Left lung (tissue), 14 donors: ENCODE measurements at places on chromosomes 1 and 21. TPM values are rescaled to one million over a fixed set of nuclear protein-coding genes. Genes with fewer than 3 reads are reported as not detected.

- DNase-seq: no peak
Observed at GRCh38 chr1:145708063-145708462, 895 bp upstream of the PDZK1 start.

GRCh38 chr21:16279731-16280581 lies 550.2 kb downstream of the USP25 start:
- no peak for DNase-seq

DNA sequence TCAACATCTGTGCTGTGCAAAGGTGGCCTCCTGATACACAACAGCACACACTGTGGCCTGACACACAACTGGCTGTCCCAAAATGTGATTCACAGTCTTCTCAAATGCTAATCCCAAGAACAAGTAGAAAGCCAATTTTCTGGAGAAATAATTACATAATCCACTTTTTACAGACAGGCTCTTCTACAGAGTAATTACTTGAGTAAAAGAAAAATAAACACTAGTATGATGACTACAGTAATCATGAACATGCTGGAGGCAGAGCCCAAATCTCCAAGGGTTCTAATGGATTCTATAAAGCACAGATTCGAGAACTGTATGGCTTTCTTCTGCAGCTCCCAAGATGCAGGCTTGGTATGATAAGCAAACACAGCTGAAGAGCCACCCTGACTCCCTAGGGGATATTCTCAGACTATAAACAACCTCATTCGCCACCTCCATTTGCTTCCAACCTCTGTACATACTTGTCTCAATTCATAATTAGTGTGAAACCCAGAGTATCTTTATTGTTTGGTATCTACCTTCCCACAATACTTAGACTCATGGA lies 81.9 kb downstream of the SIPA1L2 start:
- DNase-seq: no peak

GRCh38 chr21:37059181-37059580 lies 13.7 kb downstream of the PIGP start:
- no peak for DNase-seq

DNA sequence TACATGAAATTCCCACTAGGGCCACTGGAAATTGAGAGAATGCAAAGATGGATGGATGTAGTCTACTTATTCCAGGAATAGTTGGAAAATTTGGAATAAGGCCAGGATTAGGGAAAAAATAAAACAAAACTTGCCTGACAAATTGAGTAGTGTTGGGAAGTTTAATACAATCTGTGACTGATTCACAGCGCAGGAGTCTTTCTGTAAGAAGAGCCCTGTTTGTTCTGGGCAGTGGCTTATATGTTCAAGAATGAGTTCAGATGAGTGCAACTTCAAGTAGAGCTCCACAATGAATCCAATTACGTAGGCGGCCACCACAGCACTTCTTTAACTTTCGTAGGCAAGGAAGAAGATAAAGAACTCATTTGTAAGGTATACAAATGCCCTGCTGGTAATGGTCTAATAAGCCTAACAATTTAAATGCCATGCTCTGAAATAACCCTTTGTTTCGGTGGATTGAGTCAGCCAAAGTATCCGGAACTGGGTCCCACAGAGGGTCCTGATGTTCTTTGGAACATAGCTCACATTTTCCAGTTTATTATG lies 47.1 kb upstream of the KCNE1 start:
- DNase-seq: no peak

DNA sequence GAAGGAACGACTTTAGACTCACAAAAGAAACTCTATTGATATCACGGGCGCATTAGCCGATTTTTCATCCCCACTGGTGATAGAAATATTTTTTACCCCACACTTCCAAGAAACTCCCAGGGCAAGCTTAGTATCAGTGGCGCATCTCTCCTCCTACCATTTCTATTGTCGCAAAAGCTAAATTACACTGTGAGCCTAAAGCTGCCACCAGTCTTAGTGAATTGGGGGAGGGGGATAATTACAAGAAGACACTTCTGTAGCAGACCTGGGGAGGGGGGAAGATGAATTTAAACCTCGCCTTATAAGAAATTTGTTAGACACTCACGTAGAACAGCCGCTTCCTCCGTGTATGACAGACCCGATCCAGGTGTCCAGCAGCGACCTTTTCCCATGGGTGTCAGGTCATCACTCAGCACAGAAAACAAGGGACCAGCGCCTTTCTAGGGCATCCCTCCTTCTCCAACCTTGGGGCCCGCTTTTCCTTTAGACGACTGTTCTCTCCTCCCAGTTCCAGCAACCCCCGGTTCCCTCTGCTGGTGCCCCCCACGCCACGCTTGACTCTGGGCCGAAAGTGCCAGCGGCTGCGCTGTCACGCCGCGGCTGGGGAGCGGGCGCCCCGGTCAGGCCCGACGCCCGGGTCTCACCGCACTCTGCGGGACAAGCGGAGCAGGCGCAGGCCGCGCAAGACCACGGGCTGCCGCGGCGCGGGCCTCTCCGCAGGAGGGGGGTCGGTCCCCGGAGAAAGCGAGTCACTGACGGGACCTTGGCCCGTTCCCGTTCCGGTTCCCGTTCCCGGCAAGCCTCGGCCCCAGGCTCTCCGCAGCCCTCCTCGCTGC lies 821 bp downstream of the PHC2 start:
- peak; percentile 87 for DNase-seq

- no peak for DNase-seq
Observed at GRCh38 chr21:16741141-16741665, 771.6 kb upstream of the CXADR start.

- no peak for DNase-seq
Observed at GRCh38 chr1:35863881-35864625, 19.0 kb upstream of the AGO1 start.

DNA sequence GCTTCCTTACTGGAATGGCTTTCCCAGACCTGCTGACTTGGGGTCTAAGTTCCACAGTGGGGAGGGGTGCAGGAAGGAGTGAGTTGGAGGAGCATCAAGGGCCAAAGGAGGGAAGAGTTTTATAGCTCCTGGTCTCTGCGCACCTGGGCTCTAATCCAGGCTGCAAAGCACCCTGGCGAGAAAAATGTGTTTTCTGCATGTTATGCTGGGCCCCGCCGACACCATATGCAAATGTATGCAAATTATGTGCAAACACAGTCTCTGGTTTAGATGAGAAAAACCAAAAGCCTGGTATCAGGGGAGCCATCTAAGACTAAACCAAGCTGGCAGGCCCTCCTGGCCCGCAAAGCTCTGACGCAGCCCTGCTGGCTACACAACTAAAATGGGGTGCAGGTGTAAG lies 95.0 kb downstream of the VWA5B1 start:
- no peak for DNase-seq

Gene KRTAP21-2
- total RNA-seq: not detected

Gene NBPF15
- total RNA-seq: 40.5 TPM

DNA sequence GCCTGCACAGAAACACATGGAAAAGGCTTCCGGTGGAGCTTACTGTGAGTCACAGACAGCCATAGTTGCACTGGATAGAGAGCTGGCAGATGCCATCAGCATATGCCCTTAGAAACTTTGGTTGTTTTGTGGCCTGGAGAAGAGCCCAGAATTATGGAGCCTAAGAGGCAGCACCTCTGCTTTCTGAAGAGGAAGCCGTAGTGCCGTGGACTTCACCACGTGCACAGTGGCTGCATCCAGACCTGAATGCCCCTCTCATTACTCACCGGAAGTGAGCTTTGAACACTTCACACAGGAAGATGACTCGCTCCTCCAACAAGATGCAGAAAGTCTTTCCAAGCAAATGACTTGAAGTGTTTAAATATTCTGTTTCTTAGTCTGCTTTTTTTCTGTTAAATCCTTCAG lies 28.4 kb downstream of the JUN start:
- DNase-seq: no peak

GRCh38 chr1:16133007-16133961 lies 22.6 kb downstream of the EPHA2 start:
- DNase-seq: no peak

Gene IL20
- not detected for total RNA-seq

DNA sequence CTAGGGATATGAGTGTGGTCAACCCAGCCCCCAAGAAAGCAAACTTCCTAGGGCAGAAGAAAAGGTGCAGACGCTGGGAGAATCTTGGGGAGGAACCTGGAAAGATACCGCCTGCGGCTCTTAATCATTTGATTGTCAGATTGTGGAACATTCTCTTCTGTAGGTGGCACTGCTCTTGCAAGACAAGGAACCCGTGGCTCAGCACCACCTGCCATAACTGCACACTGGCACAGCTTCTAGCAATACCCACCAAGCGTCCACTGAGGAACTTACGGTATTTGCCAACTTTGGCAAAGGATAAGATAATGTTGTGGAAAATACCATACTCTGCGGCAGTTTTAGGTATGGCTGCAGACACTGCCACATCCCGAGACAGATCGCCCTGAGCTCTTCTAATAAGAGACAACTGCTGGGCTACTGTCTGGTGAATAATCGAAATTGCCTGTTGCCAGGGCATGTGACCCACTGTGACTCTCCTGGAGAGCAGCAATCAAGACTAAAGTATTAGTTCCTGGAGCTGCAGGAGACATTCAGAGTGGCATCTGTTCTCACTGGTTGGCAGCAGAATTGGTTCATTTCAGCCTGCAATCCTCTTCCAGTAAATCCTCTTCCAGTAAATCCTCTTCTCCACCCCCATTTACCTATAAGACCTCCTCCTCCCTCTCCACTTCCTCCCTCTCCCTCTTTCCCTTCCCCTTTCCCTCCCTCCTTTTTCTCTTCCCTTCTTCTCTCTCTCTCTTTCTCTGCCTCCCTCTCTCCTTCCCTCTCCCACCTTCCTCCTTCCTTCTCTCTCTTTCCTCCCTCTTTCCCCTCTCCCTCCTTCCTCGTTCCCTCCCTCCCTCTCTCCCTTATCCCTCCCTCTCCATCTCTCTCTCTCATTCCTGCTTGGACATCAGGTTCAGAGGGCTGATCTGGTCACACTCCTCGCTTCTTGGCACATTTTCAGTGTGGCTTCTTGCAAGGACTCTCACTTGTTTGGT lies 49.7 kb upstream of the B3GALT5 start:
- DNase-seq: no peak

DNA sequence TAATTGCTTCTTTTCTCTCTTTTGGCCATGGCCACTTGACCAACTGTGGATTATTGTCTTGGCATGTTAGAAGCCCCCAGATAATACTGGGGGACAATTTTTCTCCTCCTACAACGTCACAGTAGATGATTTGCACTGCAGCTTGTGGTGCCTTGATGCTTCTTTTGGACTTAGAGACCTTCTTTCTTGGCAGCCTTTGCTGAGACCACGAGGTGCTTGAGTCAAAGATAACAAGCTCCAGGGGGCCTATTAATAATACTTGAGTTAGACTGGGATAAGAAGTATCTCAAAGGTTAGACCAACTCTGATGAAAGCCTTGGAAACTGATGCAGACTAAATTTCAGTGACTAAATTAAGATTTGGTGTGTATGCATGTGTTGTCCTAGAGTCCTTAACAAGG lies 3.2 kb downstream of the PPP1R12B start:
- no peak for DNase-seq

- DNase-seq: no peak
Observed at GRCh38 chr1:43135857-43136781, 36.0 kb downstream of the EBNA1BP2 start.

- DNase-seq: no peak
Observed at GRCh38 chr1:153655333-153655732, 3.2 kb upstream of the SNAPIN start.

DNA sequence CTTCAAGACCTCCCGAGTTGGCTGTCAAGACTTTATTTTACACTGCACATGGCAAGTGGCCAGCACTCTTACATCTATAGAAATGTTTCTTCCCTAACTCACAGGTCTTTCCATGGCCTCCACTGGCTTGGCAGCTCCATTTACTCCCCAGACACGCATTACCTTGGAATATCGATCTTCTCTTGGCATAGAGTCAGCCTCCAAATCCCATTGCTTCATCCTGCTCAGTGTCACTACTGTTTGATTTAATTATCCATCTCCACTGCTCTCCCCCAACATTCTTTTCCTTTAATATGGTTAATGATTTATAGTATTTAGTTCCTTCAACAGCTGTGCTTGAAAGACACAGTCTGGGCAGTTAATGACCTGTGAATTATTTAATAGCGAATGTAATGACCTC lies 241.2 kb upstream of the MAP1LC3C start:
- no peak for DNase-seq

- no peak for DNase-seq
Observed at GRCh38 chr1:54678776-54679643, 36.7 kb upstream of the TTC4 start.

GRCh38 chr1:237791592-237791991 lies 99.1 kb downstream of the ZP4 start:
- no peak for DNase-seq

Gene S100A6
- 1,672 TPM for total RNA-seq

Gene CFAP74
- 2.6 TPM for total RNA-seq

- no peak for DNase-seq
Observed at GRCh38 chr1:2590233-2591141, 3.9 kb downstream of the PRXL2B start.
